ENCODE measurements at places on chromosomes 5 and 9.

DNA sequence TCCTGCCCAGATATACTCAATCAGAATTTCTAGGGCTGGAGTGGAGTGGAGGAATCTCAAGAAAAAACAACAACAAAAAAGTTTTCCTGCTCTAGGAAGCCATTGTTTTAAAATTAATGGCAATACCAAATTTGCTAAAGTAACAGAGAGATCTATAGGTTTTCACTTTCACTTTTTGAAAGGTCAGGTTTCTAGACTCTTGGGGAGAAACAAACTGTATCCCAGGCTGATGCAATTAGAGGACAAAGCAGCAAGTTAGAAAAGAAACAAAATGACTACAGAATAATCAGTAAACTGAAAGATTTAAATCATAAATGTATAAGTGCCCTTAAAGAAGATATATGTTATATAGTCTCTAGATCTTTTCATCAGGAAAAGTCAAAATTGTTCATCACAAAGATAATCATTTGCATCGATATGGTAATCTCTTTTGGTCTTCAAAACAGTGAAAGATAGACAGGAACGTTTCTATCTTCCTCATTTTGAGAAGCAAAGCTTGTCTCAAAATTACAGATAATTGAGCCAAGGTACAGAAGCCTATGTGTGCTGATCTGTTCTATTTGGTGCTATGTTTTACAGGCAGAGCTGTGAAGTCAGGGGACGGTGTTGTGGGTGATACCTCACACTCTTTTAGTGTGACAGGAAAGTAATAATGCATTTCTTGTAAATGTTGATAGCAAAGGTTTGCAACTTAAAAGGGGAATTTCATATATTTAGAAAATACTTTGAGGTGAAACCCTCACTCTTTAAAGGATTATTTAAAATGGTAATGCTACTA, 1746.6 kb upstream of the C9orf72 start:
- no peak for DNase-seq

DNA sequence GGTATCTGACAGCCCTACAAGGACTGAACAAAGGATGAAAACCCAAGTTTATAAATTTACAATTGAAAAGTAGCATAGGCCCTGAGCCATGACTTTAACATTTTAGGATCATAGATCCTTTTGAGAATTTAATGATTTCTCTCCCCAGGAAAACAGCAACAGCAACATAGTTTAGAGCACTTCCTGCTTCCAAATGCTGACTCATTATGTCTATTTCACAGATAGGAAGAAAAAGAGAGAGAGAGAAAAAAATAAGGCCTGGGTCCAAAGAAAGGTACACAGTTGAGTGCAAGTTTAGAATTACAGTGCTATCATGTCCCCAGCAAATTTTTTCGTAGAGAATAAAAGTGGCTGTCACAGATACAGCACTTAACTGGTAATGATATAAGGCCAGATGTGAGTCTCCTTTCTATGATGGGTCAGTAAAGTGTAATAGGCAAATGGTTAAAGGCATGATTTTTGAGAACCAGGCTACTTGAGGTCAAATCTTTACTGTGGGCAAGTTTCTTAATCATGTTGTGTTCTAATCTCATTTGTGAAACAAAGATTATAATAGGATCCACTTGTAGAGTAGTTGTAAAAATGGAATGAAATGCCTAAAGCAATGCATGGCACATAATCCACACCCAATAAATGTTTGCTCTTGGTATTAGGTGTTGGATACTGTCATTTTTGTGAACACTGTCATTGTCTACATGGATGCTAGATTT, 12.3 kb upstream of the PPP2R2B start:
- DNase-seq, result no peak

GRCh38 chr5:176355400-176356178, 6.0 kb downstream of the KIAA1191 start:
- no peak for DNase-seq

DNA sequence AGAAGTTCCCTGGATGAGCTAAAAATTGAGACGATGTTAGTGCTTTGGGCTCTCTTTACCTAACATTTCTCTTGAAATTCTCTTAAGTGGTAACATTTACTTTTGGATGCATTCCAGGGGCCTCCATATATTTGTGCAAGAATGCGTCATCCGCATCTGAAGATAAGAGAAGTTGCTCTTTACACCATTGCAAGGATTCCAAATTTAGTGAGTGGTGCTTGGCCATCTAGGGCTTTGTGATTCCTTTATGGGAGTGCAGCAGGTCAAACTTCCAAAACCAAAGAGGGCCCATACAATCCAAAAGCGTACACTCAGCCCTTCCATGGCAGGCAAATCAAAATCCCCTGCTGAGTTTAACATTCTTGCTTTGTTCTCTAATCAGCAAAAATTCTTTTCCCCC, 102.0 kb upstream of the DMAC1 start:
- DNase-seq, result no peak

DNA sequence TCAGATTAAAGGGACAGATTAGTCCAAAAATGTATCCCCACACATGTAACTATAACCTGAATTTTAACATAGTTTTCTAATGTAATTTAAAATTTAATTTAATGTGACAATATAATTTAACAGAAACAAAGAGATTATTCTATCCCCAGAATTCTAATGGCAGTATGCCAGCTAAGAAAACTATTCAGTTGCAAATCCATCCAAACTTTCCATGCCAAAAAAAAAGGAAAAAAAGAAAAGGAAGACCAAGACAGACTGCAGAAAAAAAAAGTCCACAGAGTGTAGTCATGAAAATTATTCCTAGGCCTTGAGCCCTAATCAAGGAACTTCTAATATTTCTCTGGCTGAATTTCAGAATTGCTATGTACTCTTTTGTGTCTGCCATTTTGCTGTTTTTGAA, 217.6 kb downstream of the CDH18 start:
- no peak for DNase-seq

DNA sequence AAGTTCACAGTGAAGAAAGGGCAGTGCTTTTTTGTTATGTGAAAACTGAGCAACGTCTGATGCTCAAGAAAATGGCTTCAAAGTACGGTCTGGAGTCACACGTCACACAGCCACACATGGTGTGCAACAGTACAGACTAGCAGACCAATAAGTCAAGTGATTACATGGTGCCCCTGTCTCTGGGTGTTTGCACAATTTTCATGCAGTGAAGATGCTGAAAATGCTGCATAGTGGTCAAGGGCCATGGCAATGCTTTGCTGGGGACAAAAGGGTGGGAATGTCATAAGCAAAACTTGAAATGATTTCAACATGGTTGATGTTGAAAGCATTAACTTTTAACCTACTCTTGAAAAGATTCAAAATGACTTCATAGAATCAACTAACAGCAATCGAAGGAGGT, 231.2 kb downstream of the EBF1 start:
- no peak for DNase-seq

DNA sequence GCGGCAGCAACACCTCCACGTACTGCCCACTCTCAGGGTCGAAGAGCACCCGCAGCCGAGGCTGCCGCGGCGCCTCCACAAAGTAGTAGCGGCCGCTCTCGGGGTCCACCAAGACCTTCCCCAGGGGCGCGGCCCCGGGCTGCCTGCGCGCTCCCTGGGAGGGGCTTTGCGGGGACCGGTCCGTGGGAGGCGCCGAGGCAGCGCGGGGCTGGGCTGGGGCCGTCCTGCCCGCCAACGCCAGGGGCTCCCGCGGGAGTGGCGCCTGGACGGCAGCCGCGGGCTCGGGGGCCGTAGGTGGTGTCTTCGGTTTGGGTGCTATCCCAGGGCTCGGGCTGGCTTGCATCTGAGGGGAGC, 2.6 kb upstream of the MZB1 start:
- DNase-seq, result no peak

DNA sequence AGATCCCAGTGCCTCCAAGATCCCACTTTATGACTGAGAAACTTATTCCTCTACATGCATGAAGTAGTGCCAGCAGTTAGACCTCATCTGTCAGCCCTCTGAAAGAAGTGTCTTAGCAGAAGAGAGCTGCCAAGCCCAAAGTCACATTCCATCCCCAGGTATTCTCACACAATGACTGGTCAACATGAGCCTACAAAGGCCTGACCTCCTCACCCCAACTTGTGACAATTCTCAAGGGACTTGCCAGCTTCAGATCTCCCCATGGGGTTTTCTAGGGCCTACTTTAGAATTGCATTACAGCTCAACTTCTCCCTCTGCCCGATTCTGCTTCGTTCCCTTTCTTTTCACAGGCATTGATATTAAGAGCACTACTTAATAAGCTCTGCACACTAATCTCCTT, 393.8 kb upstream of the SLC30A5 start:
- no peak for DNase-seq

DNA sequence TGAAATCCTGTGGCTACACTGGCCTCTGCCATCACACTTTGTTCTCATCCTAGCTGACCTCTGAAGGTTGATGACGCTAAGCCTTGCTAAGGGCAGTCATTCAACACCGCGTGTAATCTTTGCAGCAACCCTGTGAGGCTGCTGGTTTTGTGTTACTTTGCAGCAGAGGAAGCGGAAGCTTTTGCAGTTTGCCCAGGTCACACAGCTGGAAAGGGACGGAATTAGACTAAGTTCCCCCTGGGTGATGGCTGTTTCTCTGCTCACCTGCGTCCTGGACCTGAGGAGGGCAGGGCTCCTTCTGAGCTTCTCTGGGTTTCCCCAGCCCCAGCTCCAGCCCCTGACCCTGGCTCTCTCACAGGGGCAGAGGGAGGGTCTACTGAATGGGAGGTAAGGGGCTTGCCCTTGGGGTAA, 7.3 kb upstream of the SLC25A51 start:
- DNase-seq, result no peak

- peak; percentile 28 for DNase-seq
Measured at GRCh38 chr9:93013856-93014582, 44.5 kb upstream of the SUSD3 start.

DNA sequence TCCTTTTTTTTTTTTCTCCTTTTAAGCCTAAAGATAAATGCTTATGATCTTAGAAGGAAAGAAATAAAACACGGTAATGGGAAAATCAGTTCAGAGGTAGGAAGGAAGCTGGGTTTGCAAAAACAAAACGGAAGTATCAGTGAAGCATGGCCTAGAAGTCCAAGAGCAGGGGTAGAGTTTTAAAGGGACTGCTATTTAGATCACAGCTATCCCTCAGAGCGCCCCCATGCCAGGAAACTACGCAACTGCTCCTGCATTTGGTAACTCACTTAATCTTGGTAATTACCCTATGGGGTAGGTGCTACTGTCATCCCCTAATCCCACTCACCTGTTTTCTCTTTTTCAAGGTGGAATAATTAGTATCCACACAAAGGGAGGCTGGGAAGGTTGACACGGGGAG, 16.0 kb downstream of the TLE1 start:
- no peak for DNase-seq

- no peak for DNase-seq
Measured at GRCh38 chr5:40401284-40402006, 278.3 kb upstream of the PTGER4 start.

DNA sequence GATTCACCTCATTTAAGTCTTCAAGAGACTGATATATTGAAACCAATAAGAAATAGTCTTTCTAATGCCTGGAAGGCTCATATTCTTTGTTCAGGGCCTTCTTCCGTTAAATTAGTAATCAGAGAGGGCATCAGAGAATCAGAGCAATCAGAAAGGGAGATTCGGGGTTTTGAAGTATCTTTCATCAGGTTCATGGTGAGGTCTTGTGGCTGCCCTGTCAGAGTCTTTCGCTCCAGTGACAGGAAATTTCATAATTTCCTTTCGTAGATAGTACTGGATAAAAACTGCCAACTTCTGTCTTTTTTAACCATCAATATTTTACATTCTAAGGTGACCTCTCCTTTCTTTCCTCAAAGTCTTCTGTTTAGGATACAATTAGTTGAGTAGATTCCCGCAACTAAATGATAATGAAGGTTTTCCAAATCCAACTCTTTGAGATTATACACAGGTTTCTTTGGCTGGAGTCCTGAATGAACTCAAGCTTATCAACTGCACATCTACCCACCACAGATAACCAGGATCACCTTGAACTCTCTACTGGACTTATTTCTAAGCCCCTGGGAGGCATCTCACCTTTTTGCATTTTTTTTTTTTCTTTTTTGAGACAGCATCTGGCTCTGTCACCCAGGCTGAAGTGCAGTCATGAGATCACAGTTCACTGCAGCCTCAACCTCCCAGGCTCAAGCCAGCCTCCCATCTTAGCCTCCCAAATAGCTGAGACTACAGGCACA, 5.5 kb downstream of the IL31RA start:
- DNase-seq, result no peak

- no peak for DNase-seq
Measured at GRCh38 chr5:137199201-137199600, 299.9 kb downstream of the SPOCK1 start.

- DNase-seq, result peak; percentile 83
Measured at GRCh38 chr5:43007911-43008362, 32.2 kb downstream of the ANXA2R start.

- DNase-seq, result no peak
Measured at GRCh38 chr9:97980479-97980803, 2.7 kb upstream of the ANP32B start.

DNA sequence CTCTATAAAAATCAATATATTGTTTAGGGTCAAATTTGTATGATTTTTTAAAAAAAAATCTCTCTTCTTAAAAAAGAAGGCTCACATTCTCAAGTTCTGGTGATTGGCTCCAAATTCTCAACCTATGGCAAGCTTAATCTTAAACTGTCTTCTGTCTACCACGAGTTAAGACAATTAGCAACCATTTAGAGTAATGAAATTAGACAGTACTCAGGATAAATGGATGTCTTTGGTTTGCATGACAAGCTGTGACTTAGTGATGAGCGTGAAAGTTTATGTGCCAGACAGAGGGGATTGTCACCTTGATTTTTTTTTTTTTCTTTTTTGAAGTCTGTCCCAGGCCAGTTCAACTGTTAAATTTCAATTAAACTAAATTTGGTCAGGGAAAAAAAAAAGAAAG, 1632.3 kb downstream of the MAT2B start:
- no peak for DNase-seq

DNA sequence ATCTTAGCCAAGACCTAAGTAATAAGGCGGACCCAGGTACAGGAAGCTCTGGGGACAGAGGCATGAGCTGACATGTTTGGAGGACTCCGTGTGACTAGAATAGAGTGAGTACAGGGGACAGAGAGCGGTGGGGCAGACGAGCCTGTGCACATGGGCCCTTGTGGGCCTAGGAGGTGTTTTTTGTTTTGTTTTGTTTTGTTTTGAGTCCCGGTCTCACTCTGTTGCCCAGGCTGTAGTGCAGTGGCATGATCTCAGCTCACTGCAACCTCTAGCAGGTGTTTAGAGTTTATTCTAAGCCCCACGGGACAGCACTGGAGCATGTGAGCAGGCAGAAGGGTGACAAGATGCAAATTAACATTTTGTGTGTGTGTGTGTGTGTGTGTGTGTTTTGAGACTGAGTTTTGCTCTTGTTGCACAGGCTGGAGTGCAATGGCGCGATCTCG, 3.1 kb upstream of the EEIG1 start:
- peak; percentile 28 for DNase-seq
